ENCODE measurements at places on chromosomes 1 and 21.
A peak's percentile ranks its signal among the peaks of the same experiment; 100 is the strongest.

DNA sequence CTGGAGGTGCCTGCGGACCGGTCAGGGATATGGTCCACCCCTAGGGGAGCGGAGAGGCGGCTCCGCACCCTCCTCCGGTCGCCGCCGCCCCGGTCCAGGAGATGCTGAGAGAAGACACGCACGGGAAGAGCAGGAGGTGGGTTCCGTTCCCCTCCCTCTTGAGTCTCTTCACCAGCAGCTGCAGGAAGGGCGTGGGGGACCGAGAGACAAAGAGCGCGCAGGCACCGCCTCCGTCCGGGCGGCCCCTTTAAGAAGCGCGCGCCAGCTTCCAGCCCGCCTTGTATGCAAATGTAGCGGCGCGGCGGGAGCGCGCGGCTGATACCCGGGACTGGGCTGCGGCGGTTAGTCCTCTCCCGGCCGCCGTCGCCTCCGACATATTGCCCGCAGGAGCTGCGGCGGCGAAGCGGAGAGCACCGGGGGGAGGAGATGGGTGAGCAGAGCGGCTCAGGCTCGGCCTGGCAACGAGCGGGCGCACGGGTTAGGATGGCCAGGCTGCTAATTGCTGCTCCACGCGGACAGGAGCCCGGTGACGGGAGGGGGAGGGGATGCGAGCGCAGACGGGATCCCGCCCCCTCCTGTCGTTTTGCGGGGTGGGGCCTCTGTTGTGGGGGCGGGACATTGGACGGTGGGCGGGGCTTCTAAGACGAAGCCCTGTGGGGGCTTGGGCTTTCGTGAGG lies at the start of gene TMEM39B:
Gene TMEM39B (plus strand): TSS at position 318 of the 677 bp plus-strand sequence. CDS start 109 bp downstream, at position 427.
- DNase-seq, result peak; percentile 48

DNA sequence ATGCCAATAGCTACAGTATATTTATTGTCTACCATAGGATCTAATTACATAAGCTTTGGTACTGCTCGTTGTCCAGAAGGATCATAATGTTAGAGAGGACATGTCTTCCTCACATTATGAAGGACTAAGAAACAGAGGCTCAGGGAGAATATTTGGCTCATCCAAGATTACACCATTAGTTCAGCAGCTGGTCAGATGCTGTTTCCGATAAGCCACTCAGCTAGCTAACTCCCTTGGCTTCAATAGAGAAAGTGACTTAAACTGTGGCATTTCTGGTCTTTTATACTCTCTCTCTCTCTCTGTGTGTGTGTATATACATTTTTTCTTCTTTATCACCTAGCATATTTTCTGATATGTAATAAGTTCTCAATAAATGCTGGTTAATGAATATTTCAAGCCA lies 70.4 kb downstream of the DDR2 start:
- no peak for DNase-seq

DNA sequence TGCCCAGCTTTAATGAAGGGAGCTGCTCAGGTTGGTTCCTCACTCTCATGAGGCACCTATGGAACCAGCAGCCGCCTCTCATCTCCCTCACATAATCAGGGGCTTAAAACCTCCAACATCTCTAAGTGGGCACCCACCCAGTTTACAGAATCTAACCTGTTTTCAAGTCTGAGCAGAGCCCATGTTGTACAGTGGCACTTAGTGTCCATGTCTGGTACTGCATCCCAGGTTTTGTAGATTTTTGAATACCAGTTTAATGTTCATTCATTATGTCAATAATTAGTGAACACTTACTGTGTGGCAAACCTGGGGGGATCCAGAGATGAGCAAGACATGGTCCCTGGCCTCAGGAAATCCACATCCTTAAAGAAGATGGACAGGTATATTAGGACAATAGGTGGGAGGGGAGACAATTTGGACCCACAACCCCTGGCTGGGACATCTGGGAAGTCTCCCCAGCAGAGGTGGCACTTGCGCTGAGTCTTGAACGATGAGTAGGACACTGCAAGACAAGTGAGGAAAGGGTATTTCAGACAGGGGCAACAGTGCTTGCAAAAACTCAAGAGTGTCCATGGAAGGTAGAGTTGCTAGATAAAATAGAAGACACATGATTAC lies 83.3 kb downstream of the LACTBL1 start:
- no peak for DNase-seq

- no peak for DNase-seq
These were observed 647 bp downstream of the S100A8 start for GRCh38 chr1:153389973-153390879.

DNA sequence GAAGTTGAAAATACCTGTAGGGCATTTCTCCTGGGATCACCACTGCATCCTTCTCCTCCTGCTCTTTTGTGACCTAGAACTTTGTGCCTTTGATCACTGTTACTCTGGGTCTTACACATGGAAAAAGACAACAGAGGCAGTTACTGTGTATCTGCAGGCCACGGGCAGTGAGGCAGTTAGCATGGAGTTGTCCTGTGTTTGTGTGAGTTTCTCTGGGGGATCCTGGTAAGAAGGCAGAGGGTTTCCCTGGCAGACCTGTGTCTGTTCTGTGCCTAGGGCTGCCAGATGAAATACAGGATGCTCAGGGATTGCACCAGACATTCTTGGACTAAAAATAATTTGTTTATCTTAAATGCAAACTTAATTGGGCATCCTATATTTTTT lies 44.4 kb upstream of the SCCPDH start:
- DNase-seq, result no peak

DNA sequence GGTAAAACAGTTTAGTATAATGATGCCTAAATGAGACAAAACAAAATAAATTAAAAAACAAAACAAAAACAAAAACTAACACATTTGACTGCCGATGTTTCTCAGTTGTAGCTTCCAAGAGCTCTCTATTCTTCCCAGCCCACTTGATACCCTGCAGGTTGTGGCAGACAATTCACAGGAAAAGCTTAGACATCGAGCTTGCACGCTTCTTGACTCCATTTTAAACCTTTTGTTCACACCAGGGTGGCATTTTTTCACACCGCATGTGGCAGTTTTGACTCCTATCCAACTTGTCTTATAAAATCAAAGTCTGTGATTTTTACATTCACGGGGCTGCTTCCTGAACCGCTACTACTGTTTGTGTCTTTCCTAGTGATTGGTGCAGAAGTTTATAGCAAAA lies 575.9 kb downstream of the USP25 start:
- DNase-seq, result no peak

DNA sequence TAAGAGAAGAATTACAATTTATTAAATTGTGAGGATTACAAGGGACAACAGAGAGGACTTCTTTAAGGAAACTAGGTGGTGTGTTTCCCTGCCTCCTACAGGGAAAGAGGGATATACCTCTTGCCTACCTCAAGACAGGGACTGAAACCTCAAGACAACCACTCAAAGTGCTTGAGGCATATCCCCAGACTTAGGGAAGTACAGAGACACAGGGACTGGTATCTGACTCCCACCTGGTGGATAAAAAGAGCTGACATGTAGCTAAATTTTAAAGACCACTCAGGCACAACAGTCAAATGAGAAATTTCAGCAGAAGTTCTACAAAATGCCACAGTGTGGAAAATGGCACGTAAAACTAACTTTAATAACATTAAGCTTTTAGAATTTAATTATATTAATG lies 21.3 kb downstream of the DENND2C start:
- no peak for DNase-seq

- DNase-seq, result no peak
These were observed 35.1 kb upstream of the TINAGL1 start for GRCh38 chr1:31541194-31541593.

GRCh38 chr1:7420098-7420445 lies 351.0 kb upstream of the VAMP3 start:
- DNase-seq, result no peak

DNA sequence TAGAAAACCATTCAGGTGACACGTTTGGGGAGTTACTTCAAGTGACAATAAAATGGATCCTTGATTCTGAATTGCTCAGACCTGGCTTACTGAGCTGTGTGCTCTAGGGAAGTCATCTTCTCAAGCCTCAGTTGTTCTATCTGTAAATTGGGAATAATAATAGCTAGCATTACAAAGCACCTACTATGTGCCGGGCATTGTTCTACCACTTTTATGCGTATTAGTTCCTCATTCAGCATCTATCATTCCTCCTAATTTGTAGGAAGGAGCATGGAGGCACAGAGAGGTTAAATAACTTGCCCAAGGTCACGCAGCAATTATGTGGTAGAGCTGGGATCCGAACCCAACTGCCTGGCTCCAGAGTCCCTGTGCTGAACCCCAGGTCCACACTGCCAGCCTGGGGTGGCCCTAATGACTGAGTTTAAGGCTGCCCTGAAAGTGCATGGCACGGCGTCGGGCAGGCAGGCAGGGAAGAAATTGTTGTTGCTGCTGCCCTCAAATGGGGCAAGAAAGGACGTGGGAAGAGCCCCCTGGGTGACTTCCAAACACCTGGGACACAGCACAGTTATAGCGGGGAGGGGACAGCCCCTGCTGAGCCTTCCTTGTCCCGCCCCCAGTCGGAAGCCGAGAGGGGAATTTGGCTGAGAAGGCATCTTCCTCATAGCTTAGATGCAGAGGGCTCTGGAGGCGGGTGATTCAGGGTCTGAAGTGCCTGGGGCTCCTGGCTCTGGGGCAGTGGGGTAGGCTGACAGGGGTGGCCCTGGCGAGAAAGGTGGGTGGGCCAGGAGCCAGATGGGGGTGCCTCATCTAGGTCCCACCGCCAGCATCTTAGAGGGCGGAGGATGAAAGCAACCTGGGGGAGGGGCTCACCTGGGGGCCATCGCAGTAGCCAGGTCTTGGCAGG lies 86.5 kb upstream of the IFFO2 start:
- DNase-seq, result no peak

- no peak for DNase-seq
These were observed 765 bp upstream of the VPS45 start for GRCh38 chr1:150066838-150067183.

GRCh38 chr1:55679971-55680370 lies 464.8 kb upstream of the USP24 start:
- DNase-seq, result no peak

- DNase-seq, result no peak
These were observed 92.9 kb downstream of the GRIK3 start for GRCh38 chr1:36941316-36941978.

DNA sequence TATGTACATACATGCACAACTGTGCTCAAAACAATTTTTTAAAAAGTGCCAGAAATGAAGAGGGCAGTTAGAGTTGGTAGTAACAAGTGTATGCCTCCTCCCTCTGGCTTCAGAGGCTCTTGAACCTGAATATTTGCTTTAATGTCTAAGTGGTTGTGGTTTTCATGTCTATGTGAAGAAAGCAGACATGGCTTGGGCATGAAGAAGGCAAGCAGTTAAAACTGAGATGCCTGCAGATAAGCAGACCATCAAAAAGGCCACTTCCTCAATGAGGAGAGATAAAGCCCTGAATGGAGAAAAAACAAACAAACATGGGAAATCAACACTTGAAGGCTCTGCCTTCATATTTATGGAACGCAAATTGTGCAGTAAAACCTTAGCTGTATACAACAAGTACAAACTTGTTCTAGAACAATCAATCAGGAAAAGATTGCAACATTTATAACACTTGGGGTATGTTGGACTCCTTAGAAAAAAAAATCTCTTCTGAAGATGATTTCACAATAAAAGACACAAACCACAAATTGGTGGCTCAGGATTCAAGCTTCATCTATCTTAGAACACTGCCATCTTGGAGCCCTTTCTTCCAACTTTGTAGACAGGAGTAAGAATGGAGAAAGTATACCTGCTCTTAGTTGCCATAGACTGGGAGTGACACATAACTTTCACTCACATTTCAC lies 52.7 kb upstream of the PLA2G4A start:
- no peak for DNase-seq

GRCh38 chr1:93600663-93601062 lies 81.0 kb downstream of the BCAR3 start:
- no peak for DNase-seq

GRCh38 chr1:171468120-171468750 lies 17.1 kb upstream of the PRRC2C start:
- DNase-seq, result no peak

GRCh38 chr21:33998402-33998801 lies 75.0 kb upstream of the MRPS6 start:
- DNase-seq, result no peak

GRCh38 chr1:218967254-218967653 lies 206.4 kb upstream of the LYPLAL1 start:
- no peak for DNase-seq

- no peak for DNase-seq
These were observed 279.6 kb downstream of the GRIK1 start for GRCh38 chr21:29660047-29660720.

DNA sequence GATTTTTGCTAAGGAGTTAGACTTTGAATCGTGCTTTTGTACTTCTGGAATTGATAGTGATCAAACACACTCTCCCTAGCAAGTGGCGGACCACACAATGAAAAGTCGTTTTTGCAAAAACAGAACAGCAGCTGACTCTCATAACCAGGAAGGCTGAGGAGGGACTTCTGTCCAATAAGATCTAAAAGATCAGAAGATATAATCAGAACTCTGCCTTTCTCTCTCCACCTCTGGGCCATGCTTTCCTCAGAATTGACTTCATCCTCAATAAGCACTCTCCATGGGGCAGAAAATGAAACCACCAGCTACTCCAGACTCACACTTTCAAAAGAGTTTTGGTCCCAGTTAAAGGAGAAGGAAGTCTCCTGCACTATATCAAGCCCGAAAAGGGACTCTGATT lies 55.3 kb upstream of the SAMD13 start:
- no peak for DNase-seq

DNA sequence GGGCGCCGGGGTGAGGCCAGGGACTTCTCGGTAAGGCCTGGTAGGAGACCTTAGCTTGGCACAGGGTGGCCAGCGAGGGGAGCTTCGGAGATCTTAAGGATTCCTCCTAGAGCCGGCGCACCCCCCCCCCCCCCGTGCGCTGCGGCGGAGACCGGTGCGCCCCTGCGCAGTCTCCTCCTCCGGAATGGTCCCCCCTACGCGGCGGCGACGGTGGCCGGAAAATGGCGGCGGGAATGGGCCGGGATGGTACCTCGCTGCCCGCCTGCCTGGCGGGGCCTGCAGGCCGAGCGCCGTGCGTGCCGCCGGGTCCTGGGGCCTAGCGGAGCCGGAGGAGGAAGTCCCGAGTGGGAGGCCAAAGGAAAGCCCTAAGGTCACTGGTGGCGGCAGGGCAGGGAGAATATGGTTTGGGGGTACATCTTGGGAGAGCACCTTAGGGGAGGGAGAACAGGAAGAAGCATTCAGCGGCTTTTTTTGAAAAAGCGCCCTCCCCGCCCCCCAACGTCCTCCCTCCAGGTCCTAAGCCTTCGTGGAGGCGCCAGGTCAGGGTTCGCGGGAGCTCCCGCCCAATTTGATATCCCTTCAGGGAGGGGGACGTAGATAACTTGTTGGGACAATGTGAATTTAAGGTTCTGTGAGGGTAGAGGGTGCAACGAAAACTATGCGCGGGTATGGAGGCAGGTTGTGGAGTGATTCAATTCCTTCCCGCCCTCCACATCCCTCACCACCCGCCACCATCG lies 429 bp downstream of the SRRM1 start:
- DNase-seq, result no peak

DNA sequence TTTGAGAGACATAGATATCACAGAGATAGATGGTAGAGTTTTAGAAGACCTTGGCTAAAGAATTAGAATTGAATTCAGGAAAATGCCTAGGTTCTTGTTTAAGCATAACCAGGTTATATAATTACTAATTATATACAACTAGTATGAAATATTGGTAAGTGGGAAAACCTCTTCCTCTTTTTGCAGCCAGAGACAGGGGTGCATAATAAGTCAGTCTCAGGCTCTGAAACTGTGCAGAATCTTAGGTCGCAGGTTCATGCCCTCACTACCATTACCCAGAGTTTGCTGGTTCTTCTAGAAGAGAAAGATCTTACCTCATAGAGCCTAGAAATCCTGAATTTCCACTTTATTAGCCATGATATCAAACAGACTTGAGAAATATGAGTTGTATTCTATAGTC lies 183.3 kb downstream of the NEK7 start:
- DNase-seq, result no peak

- no peak for DNase-seq
These were observed 19.0 kb downstream of the GNG12 start for GRCh38 chr1:67814121-67814772.

GRCh38 chr21:34075760-34076660 lies 2.6 kb downstream of the MRPS6 start:
- DNase-seq, result no peak

All from D721Med (cell line).